Kidney epithelial cell (primary cell): ENCODE measurements at places on chromosomes 4 and X.

DNA sequence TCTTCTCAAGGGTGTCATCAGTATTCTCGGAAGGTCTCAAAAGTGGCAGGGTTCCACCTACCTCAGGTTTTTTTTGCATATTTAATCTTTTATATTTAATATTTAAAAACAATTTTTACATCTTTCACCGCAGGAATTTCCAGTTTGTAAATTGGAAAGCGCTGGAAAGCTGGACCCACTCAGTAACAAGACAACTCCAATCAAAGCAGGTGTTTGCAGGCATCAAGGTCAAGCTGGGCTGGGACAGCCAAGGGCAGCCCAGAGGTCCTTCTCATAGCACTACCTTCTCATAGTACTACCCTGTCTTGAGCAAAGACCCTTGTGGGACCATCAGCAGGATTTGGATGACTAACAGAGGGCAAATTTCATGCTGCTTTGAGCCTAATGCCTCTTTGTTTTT, 160.1 kb downstream of the TET2 start:
- no peak for DNase-seq

DNA sequence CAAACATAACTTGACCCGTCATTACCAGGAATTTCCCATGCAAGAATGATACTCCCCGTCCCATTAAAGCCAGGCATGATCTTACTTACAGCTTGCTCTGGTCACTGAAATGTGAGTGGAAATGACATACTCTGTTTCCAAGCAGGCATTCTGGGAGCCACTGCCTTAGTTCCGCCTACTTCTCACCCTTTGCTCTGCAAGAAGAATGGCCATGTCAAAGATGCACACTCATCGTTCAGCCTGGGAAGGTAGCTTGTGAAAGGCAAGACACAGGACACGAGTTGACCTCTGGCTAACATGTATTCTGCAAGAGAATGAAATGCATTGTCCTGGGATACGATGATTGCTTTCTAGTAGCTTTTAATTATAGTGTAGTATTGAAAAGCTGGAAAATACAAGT, 1144.4 kb downstream of the NLGN4X start:
- no peak for DNase-seq

DNA sequence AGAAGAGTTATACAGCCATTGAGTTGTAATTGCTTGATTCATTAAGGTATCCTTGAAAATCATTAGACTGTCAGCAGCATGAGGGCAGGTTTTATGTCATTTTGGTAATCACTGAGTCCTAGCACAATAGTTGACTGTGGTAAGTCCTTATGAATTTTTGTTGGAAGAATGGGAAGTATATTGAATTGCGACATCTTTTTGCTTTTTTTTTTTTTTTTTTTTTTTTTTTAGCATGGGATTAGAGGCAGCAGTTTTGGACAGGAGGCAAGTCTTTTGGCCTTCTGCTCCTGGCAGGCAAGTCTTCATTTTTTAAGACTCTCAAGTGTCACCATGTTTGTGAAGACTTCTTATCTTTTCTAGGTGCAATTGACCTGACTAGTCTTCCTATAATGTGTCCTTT, 29.7 kb downstream of the PRRG1 start:
- no peak for DNase-seq

GRCh38 chr4:60443796-60444195, 756.3 kb upstream of the ADGRL3 start:
- no peak for DNase-seq

DNA sequence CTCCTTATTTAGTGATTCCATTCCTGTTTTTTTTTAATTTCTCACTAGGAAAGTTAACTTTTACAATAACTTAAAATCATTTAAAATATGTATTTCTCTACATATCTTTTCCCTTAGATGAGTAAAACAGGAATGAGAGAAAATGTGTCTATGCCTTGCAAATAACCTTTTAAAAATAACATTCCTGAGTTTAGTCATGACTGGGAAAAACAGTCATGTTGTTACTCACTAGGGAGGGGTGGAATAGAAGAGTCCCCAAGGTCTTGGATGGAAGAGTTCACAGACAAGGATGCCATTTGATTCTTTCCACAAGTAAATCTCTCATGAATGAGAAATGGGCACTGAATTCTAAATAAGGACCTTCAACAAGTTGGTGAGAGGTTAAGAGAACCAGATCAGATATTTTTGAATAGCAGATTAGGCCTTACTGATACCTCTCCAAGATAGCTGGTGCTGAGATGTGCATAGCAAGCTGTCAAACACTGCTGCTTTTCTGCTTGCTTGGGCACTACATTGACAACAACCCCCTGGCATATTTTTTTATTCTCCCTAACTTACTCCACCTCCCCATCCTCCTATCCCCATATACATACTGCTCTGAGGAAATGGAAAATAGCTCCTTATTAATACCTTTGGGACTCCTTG, 25.1 kb downstream of the UGDH start:
- DNase-seq: no peak

- DNase-seq: no peak
Observed at GRCh38 chrX:70508296-70508911, 63.8 kb downstream of the DLG3 start.

- DNase-seq: no peak
Observed at GRCh38 chr4:101762534-101762933, 28.0 kb upstream of the BANK1 start.

DNA sequence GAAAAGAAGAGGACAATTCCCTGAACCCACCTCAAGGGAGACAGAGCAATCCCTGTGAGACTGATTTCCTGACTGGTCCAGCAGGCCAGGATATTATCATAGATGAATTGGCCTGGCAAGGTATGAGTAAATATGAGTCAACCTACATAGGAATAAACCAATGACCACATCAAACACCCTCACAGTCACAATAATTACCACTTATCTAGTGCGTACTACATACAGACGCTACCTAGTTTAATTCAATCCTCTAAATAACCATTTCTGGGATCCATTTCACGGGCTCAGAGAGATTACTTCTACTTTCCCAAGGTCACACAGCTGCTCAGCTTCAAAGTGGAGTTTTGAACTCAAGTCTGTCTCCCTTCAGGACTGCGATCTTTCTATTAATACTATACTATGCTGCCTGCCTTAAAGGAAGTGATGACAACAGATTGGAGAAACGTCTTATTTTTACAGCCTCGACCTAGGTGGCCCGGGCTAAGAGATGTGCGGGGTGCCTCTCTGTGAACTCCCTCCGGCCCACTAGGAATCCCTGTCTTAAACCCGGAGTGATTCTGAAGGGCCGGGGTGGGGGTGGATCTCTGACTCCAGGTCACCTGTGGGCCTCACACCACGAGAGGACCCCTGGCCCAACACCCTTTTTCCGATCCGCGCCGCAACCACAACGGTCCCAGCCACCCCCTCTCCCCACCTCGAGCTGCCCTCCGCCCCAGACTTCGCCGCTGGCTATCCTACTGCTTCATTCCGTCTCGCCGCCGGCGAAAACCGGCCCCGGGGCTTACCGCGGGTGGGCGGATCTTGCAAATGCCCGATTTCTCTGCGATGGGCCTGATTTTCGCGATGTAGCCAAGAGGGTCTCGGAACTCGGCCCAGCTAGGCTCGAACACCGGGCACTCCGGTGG, 800 bp downstream of the KDM5C start:
- peak; percentile 48 for DNase-seq

- no peak for DNase-seq
Observed at GRCh38 chr4:122047456-122048425, 95.9 kb upstream of the TRPC3 start.

DNA sequence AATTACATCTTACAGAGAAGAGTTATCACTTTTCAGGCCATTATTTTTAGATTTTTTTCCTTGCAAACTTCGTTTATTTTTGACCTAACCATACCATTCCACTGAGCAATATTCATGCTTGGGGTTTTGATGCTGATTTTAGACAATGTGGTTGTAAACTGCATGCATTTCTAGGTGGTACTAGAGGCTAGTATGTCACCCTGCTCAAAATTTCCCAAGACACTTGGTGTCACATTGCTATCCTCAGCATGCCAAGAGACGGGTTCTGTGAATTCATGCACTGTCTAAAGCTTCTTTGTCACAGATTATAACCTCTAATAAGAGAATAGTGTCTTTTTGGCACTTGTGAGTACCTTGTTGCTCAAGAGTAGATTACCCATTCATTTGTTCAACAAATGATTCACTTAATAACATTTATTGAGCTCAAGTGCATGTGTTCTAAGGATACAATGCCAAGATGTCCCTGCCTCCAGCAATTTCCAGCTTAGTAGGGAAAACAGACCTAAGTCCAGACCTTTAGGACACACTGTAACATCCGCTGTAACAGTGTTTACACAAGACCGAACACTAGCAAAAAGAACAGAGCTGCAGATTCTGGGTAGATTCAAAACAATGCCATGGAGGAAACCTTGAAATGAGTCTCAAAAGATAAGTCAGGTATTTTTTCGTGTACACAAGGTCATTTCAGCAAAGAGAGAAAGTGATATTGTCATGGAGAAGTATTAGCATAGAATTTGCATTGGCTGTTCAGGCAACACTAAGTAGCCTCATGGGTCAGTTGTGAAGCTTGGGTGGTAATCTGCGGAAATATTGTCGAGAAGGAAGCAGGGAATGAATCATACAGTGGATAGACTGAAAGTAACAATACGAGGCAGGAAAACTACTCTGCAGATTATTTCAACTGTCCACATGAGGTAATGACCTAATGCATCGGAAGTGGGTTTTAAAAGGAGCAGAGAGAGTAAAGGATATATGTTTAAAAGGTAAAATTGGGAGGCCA, 515.1 kb upstream of the ZFP42 start:
- no peak for DNase-seq

- DNase-seq: no peak
Observed at GRCh38 chrX:103549916-103550315, 30.6 kb upstream of the RAB40A start.

GRCh38 chr4:133465022-133465421, 315.9 kb downstream of the PCDH10 start:
- no peak for DNase-seq

DNA sequence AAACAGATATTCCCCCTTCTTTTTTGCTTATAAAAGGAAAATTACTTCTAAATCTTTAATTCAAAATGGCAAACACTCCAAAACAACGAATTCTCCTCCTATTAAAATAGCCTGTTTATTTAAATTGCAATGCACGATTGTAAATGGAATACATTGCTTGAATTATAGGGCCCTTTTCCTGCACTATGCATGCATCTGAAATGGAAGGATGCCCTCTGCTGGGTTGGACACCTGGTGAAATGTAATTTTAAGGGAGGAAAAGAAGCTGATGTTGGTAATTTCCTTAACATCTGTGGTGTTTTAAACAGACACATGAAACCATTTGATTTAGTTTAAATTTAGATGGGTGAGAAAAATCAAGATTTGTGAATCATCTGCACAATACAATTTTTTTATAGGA, 72.8 kb downstream of the GRXCR1 start:
- DNase-seq: no peak

- DNase-seq: no peak
Observed at GRCh38 chr4:117447925-117448324, 362.5 kb upstream of the TRAM1L1 start.

DNA sequence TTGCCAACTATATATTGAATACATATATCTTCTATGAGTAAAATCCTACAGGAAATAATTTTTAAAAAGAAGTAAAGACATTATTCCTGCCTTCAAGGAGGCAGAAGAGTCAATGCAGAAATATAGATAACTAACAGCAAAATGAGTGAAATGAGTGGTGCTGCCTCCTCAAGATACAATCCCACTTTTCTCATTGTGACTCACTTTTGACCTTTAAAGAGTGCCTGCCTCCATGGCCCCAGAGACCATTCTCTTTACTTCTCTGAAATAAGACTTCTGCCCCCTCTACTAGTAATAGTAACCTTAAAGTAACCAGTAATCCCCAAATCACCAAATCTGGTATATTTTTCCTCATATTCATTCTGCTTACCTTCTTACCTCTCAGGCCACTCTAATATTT, 15.5 kb downstream of the SLC10A7 start:
- no peak for DNase-seq

- no peak for DNase-seq
Observed at GRCh38 chr4:109125084-109125483, 177.4 kb downstream of the COL25A1 start.

DNA sequence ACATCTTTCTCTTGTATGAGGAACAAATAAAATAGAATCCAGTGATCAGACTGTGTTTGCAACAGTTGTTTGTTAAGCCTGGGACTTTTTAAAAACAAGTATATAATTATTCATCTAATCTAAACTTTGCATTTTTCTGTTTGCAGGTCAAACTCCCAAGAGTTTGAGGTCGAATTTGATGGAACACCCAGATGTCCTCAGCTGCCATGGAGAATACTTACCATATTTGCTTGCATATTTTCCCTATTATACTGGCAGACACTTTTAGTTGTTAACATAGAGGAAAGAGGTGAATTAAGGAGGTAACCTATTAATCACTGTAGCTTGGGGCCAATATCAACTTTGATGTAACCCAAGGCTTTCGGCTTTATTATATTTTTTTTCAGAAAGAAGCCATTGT, 401.5 kb upstream of the DIPK2B start:
- no peak for DNase-seq

DNA sequence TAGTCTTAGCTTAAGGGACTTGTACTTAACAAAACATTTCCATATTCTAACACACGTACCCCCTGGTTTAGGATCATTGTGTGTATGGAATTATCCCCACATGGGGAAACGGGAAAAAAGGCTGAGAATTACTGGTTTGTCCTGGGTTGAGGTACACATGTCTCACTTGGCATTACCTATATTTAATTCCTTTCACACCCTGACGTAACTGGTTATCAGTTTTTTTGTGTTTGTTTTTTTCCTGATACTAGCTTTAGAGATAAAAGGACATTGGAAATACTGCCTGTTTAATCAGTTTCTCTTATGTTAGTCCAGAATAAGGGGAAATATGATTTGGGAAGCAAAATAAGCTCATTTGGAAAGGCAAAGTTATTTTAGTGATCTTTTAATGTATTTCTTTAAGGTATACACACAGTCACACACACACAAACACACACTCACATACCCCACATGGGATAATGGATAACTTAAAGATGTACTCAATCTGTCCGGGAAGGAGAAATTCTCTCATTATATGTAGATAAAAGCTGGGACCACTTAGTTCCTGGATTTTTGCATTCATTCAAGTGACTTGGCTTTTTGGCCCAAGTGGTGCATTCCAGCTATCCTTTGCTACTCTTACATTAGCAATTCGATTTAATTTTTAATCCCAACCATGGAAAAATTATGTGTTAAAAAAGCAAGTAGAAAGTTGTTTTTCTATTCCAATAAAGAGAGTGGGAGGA, 13.0 kb downstream of the SEPTIN11 start:
- no peak for DNase-seq
